Eye (tissue), 1 donor: ENCODE measurements at places on chromosomes 6 and 20.

GRCh38 chr20:18187020-18187419 is 49.4 kb downstream of the KAT14 start:
- DNase-seq: peak; percentile 11

GRCh38 chr6:103153016-103153415 is 1706.7 kb downstream of the HACE1 start:
- DNase-seq: no peak

DNA sequence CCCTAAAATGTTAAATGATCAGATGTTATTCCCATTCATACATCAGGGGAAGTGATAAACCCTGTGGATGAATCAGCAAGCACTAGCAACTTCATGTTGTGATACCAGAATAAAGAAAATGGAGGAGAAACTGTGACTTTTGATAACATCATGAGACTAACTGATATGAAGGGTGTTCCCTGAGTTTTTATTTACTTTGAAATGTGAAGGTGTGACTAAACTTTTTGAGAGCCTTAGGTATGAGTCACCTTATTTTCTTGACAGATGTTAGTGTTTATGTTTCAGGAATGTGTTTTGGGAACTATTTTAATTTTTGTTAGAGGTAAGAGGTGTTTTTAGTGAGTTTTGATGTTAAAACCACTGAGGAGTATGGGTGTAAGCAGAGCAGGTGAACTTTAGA is 4.4 kb downstream of the PARD6B start:
- DNase-seq: no peak

GRCh38 chr20:25574411-25574810 is 10.9 kb downstream of the NINL start:
- DNase-seq: no peak

DNA sequence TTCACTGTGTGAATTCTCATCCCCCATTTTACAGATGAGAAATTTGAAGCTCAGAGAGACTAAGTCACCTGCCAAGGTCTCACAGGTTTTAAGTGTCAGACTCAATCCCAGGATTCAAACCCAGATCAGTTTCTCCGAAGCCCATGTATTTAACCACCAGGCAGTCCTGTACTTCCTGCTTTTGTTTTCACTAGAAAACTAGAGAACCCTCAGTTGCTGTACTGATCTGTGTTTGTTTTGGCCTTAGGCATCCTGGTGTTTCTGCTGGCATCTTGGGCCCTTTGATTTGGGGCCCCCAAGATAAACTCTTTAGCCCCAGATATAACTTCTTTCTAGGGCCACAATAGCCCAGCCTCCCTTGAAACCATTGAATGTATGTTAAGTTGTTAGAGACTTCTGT is 36.5 kb downstream of the PPP1R16B start:
- no peak for DNase-seq
